T-cell (primary cell): ENCODE measurements at places on chromosomes 16 and 17. TPM values are rescaled to one million over a fixed set of nuclear protein-coding genes. Genes with fewer than 3 reads are reported as not detected.

GRCh38 chr16:17578981-17579874 lies 108.5 kb upstream of the XYLT1 start:
- no peaks in the 10 kb centered on the region for H3K27me3 ChIP-seq
- H3K4me3 ChIP-seq: no peak overlapping the region
- peak; percentile 56 for DNase-seq
- no peak overlapping the region for H3K27ac ChIP-seq
- no peaks in the 10 kb centered on the region for H3K36me3 ChIP-seq

- no peak for DNase-seq
- H3K27me3 ChIP-seq: no peaks in the 10 kb centered on the region
- peaks cover 2% of the 10 kb centered on the region for H3K4me1 ChIP-seq
Observed at GRCh38 chr16:1784977-1785845, 2.5 kb downstream of the NUBP2 start.

GRCh38 chr17:73365906-73366623 lies 54.3 kb upstream of the CDC42EP4 start:
- no peaks in the 10 kb centered on the region for H3K4me1 ChIP-seq
- peaks cover 3% of the 10 kb centered on the region for H3K36me3 ChIP-seq
- H3K27ac ChIP-seq: no peak overlapping the region
- peaks cover 26% of the 10 kb centered on the region for H3K27me3 ChIP-seq

- no peaks in the 10 kb centered on the region for H3K36me3 ChIP-seq
- no peak for DNase-seq
- H3K27ac ChIP-seq: no peak overlapping the region
- no peaks in the 10 kb centered on the region for H3K4me1 ChIP-seq
- no peaks in the 10 kb centered on the region for H3K27me3 ChIP-seq
- no peak overlapping the region for H3K4me3 ChIP-seq
Observed at GRCh38 chr17:60508384-60508980, 17.6 kb downstream of the APPBP2 start.

DNA sequence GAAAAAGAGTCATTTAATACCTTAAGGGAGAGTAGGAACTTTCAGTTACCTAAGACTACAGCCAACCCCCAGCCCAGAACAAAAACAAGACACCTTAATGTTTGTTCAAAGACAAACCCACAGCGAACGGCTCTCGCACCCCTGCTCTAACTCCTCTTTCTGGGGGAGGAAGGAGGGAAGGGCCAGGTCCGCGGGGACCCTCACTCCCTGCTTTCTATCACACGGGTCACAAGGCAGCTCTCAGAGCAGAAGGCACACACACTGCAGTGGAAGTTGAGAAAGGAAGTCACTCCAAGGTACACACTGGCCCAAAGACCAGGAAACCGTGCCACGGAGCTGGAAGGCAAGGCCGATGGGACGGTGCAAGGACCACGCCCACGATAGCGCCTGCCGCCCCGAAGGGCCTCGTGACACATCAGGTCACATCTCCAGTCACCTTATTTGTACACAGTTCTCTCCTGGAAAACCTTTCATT lies 10.0 kb downstream of the LITAFD start:
- no peak for DNase-seq
- H3K4me3 ChIP-seq: no peak overlapping the region
- H3K27me3 ChIP-seq: no peaks in the 10 kb centered on the region
- peaks cover 22% of the 10 kb centered on the region for H3K36me3 ChIP-seq
- H3K27ac ChIP-seq: peak overlapping the region; percentile 67
- H3K4me1 ChIP-seq: no peaks in the 10 kb centered on the region

- no peaks in the 10 kb centered on the region for H3K27me3 ChIP-seq
- H3K4me3 ChIP-seq: no peak overlapping the region
- no peaks in the 10 kb centered on the region for H3K36me3 ChIP-seq
- no peak for DNase-seq
Observed at GRCh38 chr17:38443356-38444031, 15.2 kb downstream of the ARHGAP23 start.

- no peaks in the 10 kb centered on the region for H3K27me3 ChIP-seq
- H3K36me3 ChIP-seq: no peaks in the 10 kb centered on the region
- H3K4me3 ChIP-seq: no peak overlapping the region
- peaks cover 5% of the 10 kb centered on the region for H3K4me1 ChIP-seq
Observed at GRCh38 chr16:89670496-89671431, 13.1 kb downstream of the SPATA33 start.

DNA sequence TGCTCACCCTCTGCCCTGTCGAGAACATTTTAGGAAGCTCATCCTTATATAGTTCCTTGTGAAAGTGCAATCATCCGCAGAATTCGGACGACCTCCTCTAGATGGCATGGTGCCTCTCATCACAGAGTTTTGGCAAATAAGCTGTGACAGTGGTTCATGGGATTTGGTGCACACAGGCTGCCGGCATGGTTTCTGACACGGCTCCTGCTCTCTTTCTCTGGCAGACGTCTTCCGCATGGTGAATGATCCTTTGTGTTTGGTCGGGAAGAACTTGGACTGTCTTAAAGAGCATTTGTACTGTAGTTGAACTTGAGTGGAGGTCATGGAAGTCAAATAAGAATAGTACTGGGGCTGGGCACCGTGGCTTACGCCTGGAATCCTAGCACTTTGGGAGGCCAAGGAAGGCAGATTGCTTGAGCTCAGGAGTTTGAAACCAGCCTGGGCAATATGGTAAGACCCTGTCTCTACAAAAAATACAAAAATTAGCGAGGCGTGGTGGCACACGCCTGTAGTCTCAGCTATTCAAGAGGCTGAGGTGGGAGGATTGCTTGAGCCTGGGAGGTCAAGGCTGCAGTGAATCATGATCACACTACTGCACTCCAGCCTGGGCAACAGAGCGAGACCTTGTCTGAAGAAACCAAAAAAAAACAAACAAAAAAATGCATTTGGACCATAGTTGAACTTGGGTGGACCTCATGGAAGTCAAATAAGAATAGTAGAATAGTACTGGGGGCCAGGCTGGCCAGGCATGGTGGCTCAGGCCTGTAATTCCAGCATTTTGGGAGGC lies 34.7 kb upstream of the NAT9 start:
- H3K27me3 ChIP-seq: no peaks in the 10 kb centered on the region
- H3K4me3 ChIP-seq: no peak overlapping the region
- peaks cover 9% of the 10 kb centered on the region for H3K36me3 ChIP-seq
- H3K4me1 ChIP-seq: no peaks in the 10 kb centered on the region
- H3K27ac ChIP-seq: no peak overlapping the region

DNA sequence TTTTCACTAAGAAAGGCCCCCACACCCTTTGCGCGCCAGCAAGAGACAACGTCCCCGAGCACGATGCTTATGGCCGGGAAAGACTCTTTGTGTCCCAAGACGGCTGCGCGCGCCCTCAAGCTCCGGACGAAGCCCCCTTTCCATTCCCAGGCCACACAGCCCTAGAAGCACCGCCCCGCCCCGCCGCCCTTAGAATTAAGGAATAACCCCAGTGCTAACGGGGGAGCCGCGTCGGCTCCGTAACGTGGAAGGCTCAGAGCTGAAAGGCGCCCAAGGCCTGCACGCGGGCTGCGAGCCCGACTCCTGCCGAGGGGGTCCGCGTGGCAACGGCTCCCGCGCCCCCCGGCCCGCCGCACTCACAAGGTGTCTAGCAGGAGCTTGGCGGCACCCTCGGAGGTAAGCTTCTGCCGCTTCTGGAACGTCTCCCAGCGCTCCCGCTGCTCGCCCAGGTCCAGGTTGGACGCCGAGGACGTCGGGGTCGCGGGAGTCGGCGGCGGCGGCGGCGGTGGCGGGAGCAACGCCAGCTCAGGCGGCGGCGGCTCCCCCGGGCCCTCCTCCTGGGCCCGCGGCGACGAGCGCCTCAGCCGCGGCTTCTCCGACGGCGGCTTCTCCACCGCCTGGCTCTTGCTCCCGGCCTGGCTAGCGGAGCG lies 477 bp downstream of the CENPV start:
- H3K36me3 ChIP-seq: peaks cover 4% of the 10 kb centered on the region
- peak overlapping the region; percentile 63 for H3K4me3 ChIP-seq
- DNase-seq: peak; percentile 33
- H3K27me3 ChIP-seq: no peaks in the 10 kb centered on the region
- H3K4me1 ChIP-seq: peaks cover 21% of the 10 kb centered on the region

DNA sequence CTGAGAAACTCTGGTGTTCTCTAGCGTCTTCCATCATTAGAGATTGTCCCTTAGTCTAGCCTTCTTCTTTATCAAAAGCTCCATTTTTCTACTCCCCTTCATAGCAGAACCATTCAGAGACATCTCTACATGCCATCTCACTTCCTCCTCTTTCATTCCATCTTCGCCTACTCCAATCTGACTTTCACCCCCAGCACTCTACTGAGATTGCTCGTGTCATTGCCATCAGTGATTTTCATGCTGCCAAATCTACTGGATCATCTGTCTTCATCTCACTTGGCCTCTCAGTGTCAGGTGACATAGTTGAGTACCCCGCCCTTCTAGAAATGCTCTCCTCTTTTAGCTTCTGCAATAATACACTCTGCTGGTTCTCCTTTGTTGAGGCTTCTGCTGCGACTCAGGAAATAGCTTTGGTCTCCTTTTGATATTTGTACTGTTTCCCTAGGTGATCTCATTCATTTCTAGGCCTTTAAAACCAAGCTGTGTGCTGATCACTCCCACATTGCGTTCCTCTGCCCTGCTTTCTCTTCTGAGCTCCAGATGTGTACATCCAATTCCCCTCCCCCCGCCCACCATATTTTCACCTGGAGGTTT lies 119.1 kb downstream of the FTO start:
- peaks cover 16% of the 10 kb centered on the region for H3K36me3 ChIP-seq
- H3K4me3 ChIP-seq: no peak overlapping the region
- H3K27ac ChIP-seq: no peak overlapping the region
- H3K27me3 ChIP-seq: no peaks in the 10 kb centered on the region
- DNase-seq: peak; percentile 49

- H3K4me3 ChIP-seq: no peak overlapping the region
- H3K27me3 ChIP-seq: no peaks in the 10 kb centered on the region
- peaks cover 53% of the 10 kb centered on the region for H3K36me3 ChIP-seq
- peak overlapping the region; percentile 54 for H3K27ac ChIP-seq
- no peak for DNase-seq
- H3K4me1 ChIP-seq: peaks cover 67% of the 10 kb centered on the region
Observed at GRCh38 chr16:71855937-71856662, 10.3 kb downstream of the ATXN1L start.

- peaks cover 79% of the 10 kb centered on the region for H3K4me1 ChIP-seq
- H3K36me3 ChIP-seq: no peaks in the 10 kb centered on the region
- H3K27me3 ChIP-seq: no peaks in the 10 kb centered on the region
- peak overlapping the region; percentile 3 for H3K4me3 ChIP-seq
- DNase-seq: no peak
Observed at GRCh38 chr16:88793251-88793954, 8.4 kb upstream of the PIEZO1 start.

DNA sequence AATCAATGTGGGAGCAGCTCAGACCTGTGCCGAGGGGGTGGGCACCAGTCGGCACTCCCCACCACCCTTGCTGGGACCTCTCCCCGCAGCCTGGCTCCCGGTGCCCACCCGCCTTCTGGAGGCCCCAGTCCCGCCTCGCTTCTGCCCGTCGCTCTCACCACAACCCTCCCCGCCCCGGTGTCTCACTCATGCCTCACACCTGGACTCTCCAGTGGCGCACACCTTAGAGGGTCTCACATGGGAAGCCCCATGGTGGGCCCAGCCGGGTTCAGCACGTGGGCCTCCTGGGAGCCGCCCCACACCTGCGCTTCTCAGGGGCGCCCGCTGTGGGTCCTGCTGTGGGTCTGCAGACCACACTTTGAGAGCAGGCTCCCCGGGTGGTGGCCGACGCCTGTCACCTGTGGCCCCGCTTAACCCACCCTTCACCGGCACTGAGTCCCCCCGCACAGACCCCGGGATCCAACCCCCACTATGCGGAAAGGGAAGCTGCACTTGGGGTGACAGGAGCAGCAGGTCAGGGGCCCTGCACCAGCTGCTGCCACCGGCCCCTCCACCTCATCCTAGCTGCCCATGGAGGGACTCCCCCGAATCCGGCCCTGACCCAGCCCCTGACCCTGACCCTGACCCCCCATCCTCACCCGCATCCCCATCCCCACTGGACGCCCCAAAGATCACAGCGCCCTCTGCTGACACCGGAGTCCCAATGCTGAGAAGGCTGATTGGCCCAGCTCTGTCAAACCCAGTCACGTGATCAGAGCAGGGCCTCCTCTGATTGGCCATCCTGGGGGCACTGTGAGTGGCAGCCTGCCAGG lies 27.4 kb upstream of the SLC38A10 start:
- no peaks in the 10 kb centered on the region for H3K4me1 ChIP-seq
- DNase-seq: peak; percentile 34
- no peak overlapping the region for H3K4me3 ChIP-seq

DNA sequence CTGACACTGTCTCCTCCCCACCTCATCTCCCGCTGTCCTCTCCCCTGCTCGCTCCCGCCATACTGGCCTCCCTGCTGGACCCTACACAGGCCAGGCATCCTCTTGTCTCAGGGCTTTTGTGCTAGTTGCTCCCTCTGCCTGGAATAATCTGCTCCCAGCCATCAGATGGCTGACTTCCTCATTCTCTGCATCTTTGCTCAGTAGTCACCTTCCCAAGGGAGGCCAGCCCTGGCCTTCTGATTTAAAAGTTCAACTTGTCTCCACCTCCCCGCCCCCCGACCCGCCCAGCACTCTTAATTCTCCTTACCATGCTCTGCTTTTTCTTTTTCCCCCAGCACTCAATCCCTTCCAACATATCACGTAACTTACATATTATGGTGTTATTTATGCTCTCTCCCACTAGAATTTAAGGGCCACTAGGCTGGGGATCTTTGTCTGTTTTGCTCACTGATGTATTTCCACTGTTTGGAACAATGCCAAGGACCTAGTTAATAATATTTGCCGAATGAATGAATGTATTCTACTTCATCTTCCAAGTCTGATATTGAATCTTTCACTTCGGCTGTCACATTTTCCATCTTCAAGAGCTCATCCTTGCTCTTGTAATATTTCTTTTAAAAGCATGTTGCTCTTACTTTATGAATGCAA lies 178.3 kb downstream of the CDK5R1 start:
- no peaks in the 10 kb centered on the region for H3K27me3 ChIP-seq
- no peaks in the 10 kb centered on the region for H3K4me1 ChIP-seq

- no peaks in the 10 kb centered on the region for H3K27me3 ChIP-seq
- no peak for DNase-seq
- no peak overlapping the region for H3K27ac ChIP-seq
- no peak overlapping the region for H3K4me3 ChIP-seq
Observed at GRCh38 chr17:28735242-28735722, 6.7 kb downstream of the NEK8 start.

GRCh38 chr16:53805113-53805512 lies 101.2 kb downstream of the FTO start:
- no peaks in the 10 kb centered on the region for H3K27me3 ChIP-seq
- no peak overlapping the region for H3K27ac ChIP-seq
- H3K4me1 ChIP-seq: no peaks in the 10 kb centered on the region
- no peak for DNase-seq

DNA sequence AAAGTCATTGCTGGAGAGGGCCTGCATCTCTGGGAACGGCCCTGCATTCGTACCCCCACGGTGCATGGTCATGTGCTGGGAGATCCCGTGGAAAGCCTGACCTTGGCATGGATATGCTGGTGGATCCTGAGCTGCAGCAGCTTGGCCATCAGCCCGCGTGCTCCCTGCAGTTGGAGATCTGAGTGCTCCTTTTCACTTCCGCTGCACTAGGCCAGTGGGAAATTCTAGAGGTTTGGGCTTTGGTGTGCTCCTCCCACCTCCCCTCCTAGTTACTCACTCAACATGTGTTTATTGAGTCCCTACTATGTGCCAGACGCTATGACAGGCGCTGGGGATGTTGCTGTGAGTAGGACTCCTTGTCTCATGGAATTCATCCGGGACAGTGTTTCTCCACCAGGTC lies 91.1 kb downstream of the RGS9 start:
- H3K4me1 ChIP-seq: peaks cover 20% of the 10 kb centered on the region
- H3K27me3 ChIP-seq: no peaks in the 10 kb centered on the region
- H3K27ac ChIP-seq: no peak overlapping the region
- H3K36me3 ChIP-seq: peaks cover 3% of the 10 kb centered on the region
- no peak overlapping the region for H3K4me3 ChIP-seq

Gene PPP1R27
- total RNA-seq: not detected

Gene CCDC200
- not detected for total RNA-seq

Gene ASPSCR1
- 44.9 TPM for total RNA-seq

Gene HEATR9
- total RNA-seq: 1.9 TPM

Gene HBQ1
- not detected for total RNA-seq
